Activated CD4-positive, CD25-positive, alpha-beta regulatory T cell treated with anti-CD3 and anti-CD28 coated beads, Interleukin-2, amount 50 U/mL, for 24 hours (primary cell): ENCODE measurements at places on chromosomes 5 and 9.

DNA sequence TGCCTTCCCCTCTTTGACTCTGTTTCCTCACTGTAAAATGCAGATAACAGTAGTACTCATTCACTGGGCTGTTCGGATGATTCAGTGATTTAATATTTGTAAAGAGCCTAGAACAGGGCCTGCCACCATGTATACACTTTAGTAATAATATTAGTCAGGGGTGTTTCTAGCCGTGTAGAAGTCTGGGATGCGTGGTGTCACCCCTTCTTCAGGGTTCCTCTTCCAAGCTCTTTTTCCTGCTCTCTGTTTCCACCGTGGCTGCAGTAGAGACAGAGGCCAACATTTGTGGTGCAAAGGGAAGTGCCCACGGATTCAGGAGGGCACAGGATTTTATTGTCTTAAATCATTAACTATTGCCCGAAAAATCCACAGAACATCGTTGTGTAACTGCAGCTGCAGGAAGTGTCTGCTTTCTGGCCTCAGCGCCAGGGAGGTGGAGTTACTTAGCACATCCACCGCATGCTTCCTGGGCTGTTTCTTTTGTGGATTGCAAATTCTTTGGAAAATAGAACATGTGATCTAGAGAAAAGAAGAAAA, 61.7 kb downstream of the TRIO start:
- no peak for ATAC-seq

DNA sequence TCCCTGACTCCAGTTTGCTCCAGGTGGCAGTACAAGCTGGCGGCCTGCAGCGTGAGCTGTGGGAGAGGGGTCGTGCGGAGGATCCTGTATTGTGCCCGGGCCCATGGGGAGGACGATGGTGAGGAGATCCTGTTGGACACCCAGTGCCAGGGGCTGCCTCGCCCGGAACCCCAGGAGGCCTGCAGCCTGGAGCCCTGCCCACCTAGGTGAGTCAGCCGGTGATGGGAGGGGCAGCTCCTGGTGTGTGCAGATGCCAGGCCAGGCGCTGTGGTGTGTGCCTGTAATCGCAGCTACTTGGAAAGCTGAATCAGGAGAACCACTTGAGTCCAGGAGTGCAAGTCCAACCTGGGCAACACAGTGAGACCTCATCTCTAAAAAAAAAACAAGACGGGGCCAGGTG, 10.0 kb upstream of the CACFD1 start:
- ATAC-seq: no peak

DNA sequence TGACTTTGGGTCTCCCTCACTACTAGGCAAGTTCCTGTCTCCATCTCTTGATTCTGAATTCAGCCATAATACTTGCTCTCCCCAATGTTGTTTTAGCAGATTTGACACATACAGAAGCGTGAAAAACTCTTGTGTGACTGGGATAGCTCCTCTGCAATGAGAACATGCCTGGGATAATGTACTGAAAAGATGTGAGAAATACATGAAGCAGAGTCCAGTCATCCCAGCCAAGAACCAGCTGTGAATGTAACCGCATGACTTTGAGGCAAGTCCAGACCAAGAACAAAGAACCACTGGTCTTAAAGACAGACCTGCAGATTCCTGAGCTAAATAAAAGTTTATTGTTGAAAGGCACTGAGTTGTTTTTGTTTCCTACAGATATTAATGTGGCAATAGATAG, 135.0 kb downstream of the NMUR2 start:
- no peak for ATAC-seq

DNA sequence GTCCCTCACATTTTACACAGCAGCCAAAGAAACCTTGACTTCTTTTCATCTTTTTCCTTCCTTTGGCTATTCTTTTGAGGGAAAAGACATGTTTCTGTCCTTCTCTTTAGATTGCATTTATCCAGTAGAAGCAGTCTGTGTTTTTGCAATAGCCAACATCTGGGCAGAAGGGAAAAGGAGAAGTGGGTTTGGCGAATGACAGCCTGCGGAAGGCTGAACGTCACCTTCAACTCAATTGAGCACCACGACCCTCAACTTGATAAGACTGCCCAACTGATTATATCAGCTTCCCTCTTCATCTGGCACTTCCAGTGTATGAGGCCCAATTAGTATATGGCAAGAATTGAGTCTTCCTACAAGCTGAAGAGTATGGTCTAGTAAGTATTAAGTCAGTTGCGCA, 1997.6 kb upstream of the WWC1 start:
- no peak for ATAC-seq

DNA sequence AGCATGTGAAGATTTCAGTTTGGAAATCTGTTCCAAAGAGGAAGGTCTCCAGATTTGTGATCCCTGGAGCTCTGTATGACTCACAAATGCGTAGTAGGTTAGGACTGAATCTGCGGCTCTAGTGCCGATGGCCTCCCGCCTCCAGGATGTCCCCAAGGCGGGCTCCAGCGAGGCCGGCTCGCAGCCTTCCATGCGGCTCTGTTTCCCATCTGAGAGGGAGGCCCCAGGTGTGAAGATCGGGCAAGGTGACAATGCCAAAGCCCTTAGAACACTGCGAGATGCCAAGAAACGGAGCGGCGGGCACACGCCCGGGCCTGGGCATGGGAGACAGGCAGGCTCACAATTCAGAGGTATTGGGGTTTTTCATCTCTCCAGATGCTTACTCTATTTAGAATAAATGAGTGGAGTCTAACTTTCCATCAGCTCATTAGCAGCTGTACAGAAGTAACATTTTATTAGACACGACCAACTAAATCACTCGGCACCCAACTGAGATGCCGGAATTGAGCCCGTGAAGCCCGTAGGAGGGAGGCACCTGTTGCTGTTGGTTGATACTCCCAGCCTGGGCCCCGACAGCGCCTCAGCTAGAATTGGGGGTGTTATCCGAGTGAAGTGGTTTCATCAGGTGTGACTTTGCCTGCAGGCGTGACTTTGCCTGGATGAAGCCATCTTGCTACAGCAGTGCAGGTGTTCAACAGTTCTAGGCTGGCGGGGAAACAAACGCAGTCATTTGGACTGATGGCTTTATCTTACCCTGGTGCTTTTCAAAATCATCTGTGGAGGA, 7.4 kb upstream of the MRPS2 start:
- ATAC-seq: no peak

GRCh38 chr9:26682796-26683496, 209.7 kb downstream of the CAAP1 start:
- ATAC-seq: no peak

GRCh38 chr5:148639081-148639480, 15.2 kb downstream of the HTR4 start:
- ATAC-seq: no peak

GRCh38 chr9:108074900-108075299, 585.3 kb upstream of the KLF4 start:
- ATAC-seq: no peak

GRCh38 chr5:93163010-93163663, 417.9 kb downstream of the NR2F1-AS1 start:
- ATAC-seq: no peak

DNA sequence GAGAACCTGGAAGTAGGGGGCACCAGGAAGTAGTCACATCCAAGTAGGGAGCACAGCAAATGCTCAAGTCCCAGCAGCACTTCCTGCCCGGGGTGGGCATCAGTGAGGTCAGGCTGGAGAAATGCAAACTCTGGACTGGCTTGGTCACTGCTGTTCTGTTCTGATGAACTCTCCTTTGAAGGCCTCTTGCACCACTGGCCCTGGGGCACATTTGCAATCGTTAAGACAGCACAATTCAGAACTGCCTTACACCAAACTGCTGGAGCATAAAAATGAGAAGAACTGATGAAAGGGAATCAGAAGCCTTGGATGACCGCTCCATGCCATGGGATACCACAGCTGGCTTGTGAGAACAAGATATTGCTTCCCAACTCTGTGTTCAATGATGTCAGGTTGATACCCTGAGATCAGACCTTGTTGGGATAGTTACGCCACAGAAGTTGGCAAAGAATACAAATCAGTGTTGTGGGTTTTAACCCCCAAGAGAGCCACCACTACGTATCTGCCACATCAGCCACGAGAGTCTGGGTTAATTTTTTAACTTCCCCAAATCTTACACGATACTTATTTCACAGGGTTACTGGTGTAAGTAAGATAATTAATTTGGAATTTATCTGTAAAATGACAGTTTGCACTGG, 42.3 kb upstream of the ZSWIM6 start:
- ATAC-seq: no peak

DNA sequence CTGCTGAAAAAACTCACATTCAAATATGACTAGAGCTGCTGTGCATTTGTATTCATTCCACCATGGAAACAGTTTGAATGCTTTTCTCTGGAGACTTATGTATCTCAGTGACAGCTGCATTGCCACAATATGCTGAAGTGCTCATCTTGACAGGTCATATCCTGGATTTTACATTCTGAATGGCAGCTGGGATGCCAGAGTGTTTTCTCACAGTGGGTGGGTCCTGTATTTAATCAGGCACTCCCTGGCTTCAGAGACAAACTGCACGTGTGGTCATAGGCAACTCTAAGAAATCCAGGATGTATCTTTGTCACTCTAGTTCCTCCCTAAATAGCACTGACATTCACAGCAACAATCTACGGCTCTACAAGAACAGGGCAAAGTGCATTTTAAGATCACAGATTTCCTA, 75.6 kb downstream of the ST8SIA4 start:
- ATAC-seq: no peak

DNA sequence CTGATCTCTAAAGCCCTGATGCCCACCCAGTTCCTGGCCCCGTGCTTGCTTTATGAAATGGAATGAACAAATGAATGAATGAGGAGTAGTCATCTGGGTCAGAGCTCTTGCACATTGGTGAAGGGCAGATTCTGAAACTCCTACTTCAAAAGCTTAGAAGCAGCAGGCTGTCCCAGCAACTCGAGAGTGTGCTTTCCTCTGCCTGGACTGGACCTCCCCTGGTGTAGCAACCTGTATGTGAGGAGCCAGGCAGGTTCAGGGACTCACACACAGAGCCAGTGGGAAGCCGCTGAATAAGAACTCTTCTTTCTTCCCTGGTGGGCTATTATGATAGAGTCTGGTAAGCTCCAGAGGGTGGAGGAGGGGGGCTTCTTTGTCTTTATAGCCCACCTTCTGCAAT, 396.4 kb downstream of the CDK5RAP2 start:
- no peak for ATAC-seq

DNA sequence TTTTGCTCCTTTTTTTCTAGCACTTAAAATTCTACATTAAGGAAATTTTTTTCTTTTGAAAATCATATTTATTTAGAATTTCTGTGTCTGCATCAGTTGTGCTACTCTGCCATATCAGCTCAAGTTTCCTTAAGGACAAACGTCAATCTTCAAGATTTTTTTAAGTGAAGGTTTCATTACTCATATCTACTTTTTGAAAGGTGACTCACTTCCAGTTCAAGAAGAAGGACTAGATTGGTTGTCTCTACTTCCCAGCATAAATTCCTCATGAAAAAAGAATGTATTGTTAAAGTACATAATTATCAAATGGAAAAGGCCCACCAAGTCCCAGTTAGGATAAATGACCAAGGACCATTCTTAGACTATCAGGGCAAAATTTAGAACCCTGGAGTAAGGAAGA, 626.5 kb downstream of the DMRTA1 start:
- no peak for ATAC-seq

GRCh38 chr9:26523577-26523976, 369.0 kb downstream of the CAAP1 start:
- ATAC-seq: no peak
